AG10803 (cell line): ENCODE measurements at places on chromosomes 4 and X.

DNA sequence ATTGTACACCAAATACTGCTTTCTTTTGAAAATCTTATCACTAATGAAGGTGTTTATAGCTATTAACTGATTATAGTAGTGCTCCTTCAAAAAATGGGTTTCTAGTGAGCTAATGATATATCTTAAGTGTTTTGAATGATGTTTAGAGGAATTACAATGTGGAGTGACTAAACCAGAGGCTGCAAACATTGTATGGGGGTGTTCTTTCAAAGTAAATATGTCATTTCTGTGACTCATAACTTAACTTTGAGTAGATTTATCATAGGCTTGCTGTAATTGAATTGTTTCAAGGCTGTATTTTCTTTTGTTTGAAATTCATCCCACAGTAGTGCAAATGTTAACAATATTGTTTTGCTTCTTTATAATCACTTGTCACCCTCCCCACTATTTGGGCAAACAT lies 141.6 kb downstream of the IL1RAPL2 start:
- no peak for DNase-seq

DNA sequence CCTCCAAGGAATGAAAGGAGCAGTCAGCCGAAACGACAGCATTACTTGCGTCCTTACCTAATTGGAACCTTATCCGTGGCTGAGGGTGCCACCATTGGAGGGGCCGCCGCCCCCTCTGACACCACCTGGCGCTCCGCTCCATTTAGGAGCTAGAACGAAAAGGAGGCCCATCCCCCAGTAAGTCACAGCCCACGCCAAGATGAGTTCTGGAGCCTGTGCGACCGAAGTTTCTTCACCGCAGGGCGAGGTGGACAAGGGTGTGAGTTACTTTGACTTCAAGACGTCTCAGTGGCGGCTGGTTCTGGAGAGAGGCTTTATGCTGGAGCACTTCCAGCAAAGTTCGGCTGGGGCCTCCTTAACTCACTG lies 729 bp upstream of the IRF2 start:
- DNase-seq = peak; percentile 62

- DNase-seq = no peak
These were observed 72.0 kb upstream of the SMARCAD1 start for GRCh38 chr4:94135701-94136100.

- peak; percentile 39 for DNase-seq
These were observed 53.8 kb downstream of the HADH start for GRCh38 chr4:108043526-108043925.

DNA sequence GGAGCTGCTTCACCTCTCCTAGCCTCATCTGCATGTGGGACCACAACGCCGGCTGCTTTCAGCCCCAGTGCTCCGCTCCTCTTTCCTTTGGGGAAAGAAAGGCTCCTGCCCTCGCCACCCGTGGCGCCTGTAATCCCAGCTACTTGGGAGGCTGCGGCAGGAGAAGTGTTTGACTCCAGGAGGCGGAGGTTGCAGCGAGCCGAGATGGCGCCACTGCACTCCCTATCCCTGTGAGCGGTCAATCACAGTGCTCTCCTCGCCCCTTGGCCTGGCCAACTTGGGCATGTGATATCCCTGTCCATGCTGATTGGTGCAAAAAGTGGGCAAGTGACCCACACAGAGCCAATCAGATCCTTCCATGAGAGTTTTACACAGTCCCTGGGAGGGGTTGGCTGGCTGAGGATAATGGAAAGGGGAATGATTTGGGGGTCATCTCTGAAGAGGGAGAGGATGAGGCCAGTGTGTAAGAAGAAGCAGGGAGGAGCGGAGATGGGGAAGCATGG lies 56.2 kb downstream of the WFS1 start:
- no peak for DNase-seq

DNA sequence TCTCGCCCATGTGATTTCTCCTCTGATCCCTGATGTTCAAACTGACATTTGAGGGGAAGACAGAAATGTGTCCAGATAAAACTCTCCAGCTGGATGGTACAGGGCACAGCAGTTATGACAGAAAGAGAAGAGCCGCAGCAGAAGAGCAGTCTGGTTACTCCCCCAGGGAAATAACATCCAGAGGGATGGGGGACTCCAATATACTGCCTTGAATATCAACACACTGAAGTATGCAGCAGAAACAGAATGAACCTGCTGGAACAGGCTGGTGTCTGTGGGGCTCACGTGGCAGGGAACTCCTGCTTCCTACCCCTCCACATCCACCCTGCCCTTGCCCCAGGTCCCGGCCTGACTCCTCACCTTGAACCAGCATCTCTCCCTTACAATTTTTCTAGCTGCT lies 93.5 kb downstream of the MGST2 start:
- DNase-seq = no peak

DNA sequence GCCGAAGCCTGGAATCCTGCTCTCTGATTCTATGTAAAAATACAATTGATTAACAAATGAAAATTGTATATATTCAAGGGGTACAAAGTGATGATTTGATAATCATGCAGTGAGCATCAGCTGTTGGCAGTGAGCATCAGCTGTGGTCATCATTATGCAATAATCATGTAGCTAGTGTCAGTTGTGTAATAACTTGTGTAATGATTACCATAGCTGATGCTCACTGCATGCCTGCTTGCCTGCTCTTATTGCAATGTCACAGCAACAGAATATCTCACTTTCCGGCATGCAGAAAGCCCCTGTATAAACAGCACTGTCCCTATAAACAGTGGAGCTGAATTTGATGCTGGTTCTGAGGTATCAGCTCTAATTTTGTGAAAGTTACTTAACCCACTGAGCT lies 46.8 kb downstream of the SULT1B1 start:
- DNase-seq = peak; percentile 48

- DNase-seq = peak; percentile 95
These were observed 215.2 kb upstream of the PSAPL1 start for GRCh38 chr4:7649741-7650531.

DNA sequence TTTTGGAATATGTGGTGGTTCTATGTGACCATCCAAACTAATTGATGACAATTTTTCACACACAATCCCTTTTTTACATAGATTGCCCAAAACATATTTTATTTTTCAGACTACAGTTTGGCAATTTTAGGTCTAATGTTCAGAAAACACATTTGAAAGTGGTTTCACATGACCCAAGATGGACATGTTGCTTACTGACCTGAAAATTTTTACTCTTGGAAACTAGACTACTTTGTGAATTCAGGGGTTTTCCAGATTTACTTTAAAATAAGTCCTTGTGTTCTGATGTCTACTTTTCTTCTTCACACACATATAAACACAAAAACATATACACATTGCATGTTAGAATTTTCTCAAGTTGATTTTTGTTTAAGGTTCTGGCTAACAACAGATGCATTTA lies 79.5 kb downstream of the HMGB2 start:
- DNase-seq = no peak

- DNase-seq = no peak
These were observed 28.2 kb downstream of the DCAF12L2 start for GRCh38 chrX:126137899-126138298.

DNA sequence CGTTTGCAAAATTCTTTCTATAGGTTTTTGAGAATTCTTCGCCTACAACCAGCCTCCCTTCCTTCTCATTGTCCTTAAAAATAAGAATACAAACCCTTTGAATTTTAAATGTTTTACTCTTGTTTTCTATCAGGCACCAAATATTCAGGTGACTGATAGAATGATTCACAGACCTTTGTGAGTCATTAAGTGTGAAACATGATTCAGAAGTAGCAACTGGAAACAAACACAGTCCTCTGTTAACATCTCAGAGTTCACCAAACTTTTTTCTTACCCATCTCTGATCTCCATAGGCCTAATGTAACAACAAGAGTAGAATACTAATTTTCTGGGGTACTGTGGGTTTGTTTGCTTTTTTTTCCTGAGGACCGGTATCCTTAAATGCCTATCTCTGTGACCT lies 63.4 kb upstream of the MAB21L2 start:
- peak; percentile 9 for DNase-seq

- no peak for DNase-seq
These were observed 2.7 kb upstream of the TMSB4X start for GRCh38 chrX:12972243-12972642.

- DNase-seq = no peak
These were observed 223.0 kb upstream of the PSAPL1 start for GRCh38 chr4:7657545-7658297.

GRCh38 chr4:185728893-185729292 lies 83.1 kb downstream of the SORBS2 start:
- no peak for DNase-seq

- no peak for DNase-seq
These were observed 15.8 kb downstream of the SMPX start for GRCh38 chrX:21741869-21742701.

DNA sequence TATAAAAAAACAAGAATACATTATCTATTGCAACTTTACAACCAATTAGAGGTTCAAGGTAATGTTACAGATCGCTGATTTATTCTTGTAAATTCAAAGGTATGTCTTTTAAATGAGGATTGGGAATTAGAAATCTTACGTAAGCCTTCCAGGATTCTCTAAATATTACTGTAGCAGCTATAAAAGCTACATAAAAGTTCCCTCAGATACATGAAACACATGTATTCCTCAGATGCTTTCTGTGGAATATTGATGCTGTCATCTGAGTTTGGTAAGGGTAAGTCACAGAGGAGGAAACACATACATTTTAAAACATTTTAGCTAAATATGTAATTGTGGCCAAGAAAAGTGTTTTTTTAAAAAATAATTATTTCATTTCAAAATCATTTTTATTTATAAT lies 3.4 kb downstream of the AFP start:
- no peak for DNase-seq
